ENCODE measurements at places on chromosomes 3 and 15. TPM values are rescaled to one million over a fixed set of nuclear protein-coding genes. Genes with fewer than 3 reads are reported as not detected.

The MCF2L2 gene
- total RNA-seq = 0.22 TPM

The HEMK1 gene
- 2.6 TPM for total RNA-seq

The PDCD6IP gene
- total RNA-seq = 90.7 TPM

The DPPA4 gene
- not detected for total RNA-seq

The SLCO2A1 gene
- total RNA-seq = 7.9 TPM

The ZNF639 gene
- 31.2 TPM for total RNA-seq

The SLC22A13 gene
- total RNA-seq = under 0.01 TPM

The SLC6A1 gene
- under 0.01 TPM for total RNA-seq

The CPEB1 gene
- total RNA-seq = under 0.01 TPM

The IL17RE gene
- under 0.01 TPM for total RNA-seq

The CNTN4 gene
- total RNA-seq = not detected

The IL17RB gene
- not detected for total RNA-seq

The CPNE9 gene
- under 0.01 TPM for total RNA-seq

The PTH1R gene
- not detected for total RNA-seq

The PPARG gene
- total RNA-seq = 42.7 TPM

The MYEF2 gene
- total RNA-seq = 5.9 TPM

The CYP1A1 gene
- 8.5 TPM for total RNA-seq

The CADPS gene
- not detected for total RNA-seq

The AQP9 gene
- total RNA-seq = not detected

The IGDCC3 gene
- not detected for total RNA-seq

All from lung microvascular endothelial cell (primary cell).